ENCODE measurements at places on chromosomes 6 and 20.
A peak's percentile ranks its signal among the peaks of the same experiment; 100 is the strongest.

GRCh38 chr6:101730954-101731353 lies 337.4 kb downstream of the GRIK2 start:
- no peak for DNase-seq

GRCh38 chr20:62792940-62793756 lies 3.1 kb upstream of the MRGBP start:
- DNase-seq = no peak

GRCh38 chr6:13304101-13304500 lies 24.2 kb downstream of the TBC1D7 start:
- no peak for DNase-seq

GRCh38 chr20:19911810-19912382 lies 105.3 kb upstream of the NAA20 start:
- DNase-seq = no peak

DNA sequence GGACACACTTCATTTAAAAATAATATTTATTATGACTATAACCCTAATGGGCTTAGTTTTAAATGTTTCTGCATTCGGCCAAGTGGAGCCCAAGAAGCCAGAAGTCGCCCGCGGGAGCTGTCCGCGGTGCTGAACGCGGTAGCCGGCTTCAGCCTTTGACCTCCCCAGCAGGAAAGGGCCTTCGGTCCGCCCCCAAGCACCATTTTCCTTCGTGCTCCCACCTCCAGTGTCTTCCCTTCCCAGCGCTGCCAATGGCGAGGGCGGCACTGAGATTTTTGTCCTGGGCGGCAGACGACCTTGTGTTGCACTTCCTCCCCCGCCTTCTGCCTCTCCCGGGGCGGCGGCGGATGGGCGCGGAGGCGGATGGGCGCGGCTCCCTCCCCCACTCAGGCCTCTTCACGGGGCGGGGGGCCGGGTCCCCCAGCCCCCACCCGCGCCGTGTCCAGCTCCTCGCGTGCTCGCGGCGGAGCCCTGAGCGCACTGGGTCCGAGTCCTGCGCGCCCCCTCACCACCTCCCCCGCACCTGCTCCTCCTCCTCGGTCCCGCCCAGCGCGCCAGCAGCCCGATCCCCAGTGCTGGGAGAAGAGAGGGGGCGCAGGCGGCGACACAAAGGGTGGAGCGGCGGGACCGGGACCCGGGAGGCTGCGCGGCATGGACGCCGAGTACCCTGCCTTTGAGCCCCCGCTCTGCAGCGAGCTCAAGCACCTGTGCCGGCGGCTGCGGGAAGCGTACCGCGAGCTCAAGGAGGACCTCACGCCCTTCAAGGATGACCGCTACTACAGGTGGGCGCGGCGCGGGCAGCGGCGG lies 23.6 kb upstream of the TMEM181 start:
- peak; percentile 60 for DNase-seq

DNA sequence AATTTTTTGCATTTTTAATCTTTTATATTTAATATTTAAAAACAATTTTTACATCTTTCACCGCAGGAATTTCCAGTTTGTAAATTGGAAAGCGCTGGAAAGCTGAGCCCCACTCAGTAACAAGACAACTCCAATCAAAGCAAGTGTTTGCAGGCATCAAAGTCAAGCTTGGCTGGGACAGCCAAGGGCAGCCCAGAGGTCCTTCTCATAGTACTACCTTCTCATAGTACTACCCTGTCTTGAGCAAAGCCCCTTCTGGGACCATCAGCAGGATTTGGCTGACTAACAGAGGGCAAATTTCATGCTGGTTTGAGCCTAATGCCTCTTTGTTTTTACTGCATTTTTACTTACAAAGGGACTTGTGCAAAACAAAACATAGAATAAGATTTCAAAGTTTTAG lies 228.3 kb downstream of the SIM1 start:
- no peak for DNase-seq

DNA sequence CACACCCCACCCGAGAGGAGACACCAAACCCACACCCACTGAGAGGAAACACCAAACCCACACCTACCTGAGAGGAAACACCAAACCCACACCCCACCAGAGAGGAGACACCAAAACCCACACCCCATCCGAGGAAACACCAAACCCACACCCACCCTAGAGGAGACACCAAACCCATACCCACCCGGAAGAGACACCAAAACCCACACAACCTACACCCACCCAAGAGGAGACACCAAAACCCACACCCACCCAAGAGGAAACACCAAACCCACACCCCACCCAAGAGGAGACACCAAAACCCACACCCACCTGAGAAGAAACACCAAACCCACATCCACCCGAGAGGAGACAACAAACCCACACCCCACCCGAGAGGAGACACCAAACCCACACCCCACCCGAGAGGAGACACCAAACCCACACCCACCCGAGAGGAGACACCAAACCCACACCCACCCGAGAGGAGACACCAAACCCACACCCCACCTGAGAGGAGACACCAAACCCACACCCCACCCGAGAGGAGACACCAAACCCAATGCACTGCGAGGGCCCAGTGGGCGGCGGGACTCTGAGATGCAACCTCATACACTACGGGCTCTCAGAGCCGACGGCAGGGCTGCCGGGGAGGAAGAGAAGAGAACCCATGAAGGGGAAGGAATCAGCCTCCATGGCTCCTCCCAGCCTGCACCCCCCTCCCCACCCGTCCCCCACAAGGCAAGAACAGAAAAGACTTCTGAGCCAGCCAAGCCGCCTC lies 83.3 kb downstream of the TAF4 start:
- no peak for DNase-seq

DNA sequence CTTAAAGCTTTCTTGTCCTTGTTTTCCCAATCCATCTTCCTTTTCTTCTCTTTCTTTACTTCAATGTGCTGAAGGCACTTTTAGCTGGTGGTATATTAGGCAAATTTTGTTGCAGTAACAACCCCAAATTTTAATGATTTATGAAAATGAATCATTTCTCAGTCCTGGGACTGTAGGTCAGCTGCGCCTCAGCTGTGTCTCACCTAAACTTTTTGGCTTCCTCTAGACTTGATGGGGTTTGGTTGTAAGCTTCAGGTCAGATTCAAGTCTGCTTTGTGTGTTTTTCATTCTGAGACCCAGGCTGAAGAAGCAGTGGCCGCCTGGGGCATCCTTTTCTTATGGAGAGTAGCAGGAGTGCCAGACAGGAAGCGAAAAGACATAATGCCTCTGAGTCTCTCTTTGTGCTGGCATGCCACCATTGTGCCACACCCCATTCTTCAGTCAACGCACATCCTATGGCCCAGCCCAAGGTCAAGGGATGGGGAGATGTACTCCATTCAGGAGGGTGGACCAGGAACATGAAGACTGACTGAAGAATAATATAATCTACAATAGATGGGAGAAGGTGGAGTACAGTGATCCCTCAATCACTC lies 28.9 kb upstream of the CD83 start:
- DNase-seq = no peak

DNA sequence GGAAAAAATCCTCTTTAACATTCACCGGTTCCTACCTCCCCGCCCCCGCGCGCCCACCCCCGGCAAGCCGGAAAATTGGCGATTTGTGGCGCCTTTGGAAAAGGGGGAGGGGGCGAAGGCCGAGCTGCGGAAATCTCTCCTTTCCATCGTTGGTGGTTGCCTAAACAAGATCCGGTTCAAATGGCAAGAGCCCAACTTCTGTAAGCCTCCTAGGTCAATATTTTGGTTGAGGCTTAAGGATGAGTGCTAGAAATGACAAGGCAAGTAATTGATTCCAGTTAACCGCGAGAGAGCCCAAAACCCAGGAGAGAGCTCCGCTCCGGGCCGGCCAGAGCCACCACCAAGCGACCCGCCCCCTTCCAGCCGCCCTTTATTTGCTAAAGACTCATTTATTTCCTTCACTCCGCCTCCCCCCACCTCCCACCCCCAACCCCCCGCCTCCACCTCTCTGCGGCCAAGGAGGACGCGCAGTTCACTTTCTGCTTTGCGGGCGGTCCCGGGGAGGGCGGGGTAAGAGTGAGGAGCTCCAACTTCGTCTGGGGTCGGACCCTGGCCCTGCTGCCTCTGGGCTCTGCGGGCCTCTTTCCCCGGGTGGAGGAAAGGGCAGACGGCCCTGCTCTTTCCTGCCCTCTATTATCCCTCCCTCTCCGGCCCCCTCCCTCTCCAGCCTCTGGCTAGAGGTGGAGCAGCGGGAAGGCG lies 838 bp upstream of the NKX2-2 start:
- DNase-seq = no peak

- DNase-seq = no peak
Observed at GRCh38 chr6:25042984-25043725, 107.4 kb upstream of the RIPOR2 start.

GRCh38 chr20:50328222-50328979 lies 137.8 kb downstream of the CEBPB start:
- no peak for DNase-seq

- DNase-seq = peak; percentile 22
Observed at GRCh38 chr6:142695016-142695415, 250.0 kb downstream of the HIVEP2 start.

DNA sequence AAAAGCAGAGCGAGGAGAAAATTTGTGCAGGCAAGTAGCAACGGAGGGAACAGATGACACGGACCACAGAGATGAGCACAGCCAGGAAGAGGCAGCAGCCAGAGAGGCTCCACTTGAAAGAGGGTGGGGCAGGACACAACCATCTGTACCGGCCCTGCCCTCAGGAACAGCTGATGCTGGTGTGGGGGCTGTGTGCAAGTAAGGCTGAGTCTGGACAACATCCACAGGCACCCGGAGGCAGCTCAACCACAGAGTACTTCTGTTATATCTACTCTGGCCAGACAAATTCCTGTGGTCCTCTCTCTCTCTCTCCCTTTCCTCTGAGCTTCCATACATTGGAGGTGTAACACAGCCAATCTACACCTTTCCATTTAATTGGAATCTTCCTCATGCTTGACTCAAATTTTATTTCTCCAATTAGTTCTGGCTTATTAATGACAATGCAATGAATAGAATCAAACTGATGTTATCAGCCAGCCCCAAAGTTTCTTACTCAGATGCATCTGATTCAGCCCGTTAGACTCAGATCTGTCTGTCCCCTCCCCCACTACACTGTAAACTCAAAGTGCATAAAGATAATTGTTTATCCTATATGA lies 24.9 kb downstream of the KIF13A start:
- peak; percentile 57 for DNase-seq

- no peak for DNase-seq
Observed at GRCh38 chr20:51312480-51312783, 230.1 kb downstream of the NFATC2 start.

GRCh38 chr6:159438106-159438505 lies 254.9 kb downstream of the SOD2 start:
- DNase-seq = no peak

DNA sequence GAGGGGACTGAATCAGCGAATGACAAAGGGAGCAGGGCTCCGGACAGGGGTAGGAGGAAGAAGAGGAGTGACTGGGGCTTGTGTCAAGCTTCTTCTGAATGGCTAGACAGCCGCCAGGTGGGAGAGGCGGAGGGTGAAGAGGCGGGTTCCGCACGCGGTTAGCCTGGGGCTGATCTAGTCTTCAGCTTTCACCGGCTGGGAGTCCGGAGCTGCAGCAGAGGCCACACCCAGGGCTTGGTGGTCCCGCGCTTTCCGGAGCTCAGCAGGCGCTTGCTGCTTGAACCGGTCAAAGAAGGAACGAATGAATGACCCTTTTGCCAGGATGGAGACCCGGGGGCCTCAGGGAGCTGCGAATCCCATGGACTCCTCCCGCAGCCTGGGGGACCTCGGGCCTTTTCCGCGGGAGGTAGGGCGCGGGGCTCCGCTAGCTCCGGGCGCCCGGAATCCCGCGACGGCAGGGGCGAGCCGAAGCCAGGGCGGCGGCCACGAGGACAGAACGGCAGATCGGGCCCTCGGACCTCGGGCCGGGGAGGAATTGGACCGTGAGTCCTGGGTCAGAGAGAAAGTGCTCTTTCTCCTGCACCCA lies at the start of gene C6orf141:
Gene C6orf141 (plus strand): TSS at position 177 of the 586 bp plus-strand sequence. CDS start 125 bp downstream, at position 302.
- DNase-seq = peak; percentile 28

- DNase-seq = no peak
Observed at GRCh38 chr6:72425003-72425681, 196.7 kb upstream of the KCNQ5 start.

DNA sequence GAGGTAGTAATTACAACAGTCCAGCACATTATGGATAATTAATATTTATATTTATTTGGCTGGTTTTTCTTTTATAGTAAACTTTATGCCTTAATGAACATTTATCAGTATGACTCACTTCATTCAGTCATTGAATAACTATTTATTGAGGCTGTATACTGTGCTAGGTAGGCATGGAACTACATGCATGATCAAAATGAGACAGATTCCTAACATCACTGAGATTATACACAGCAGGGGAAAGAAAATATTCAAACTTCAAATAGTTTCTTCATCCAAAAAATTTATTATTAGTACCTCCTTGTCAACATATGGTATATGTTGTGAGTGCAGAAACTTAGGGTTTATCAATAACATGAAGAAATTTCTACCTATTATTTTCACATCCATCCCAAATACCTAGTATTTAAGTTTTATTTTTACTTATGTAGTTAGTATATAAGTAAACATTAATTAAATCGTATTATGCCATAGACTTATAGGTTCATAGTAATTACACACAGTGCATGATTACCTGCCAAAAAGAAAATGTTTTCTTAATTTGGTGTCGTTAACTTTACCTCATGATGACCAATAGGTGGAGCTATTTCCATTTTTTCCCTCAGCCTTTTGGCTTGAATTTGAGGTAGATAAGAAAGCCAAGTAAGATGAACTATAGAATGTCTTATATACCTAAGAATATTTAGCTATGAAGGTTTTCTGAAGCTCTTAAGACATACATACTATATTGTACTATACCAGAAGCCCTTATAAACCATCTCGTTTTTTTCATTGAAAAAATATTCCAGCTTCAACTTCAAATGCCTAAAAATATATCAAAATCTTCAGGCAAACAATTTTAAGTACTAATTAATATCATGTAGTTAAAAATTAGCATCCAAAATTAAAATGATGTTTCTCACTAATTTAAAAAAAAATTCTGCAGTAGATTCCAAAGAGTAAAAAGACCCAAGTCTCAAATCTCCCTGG lies 12.5 kb upstream of the TMEM30A start:
- peak; percentile 73 for DNase-seq

DNA sequence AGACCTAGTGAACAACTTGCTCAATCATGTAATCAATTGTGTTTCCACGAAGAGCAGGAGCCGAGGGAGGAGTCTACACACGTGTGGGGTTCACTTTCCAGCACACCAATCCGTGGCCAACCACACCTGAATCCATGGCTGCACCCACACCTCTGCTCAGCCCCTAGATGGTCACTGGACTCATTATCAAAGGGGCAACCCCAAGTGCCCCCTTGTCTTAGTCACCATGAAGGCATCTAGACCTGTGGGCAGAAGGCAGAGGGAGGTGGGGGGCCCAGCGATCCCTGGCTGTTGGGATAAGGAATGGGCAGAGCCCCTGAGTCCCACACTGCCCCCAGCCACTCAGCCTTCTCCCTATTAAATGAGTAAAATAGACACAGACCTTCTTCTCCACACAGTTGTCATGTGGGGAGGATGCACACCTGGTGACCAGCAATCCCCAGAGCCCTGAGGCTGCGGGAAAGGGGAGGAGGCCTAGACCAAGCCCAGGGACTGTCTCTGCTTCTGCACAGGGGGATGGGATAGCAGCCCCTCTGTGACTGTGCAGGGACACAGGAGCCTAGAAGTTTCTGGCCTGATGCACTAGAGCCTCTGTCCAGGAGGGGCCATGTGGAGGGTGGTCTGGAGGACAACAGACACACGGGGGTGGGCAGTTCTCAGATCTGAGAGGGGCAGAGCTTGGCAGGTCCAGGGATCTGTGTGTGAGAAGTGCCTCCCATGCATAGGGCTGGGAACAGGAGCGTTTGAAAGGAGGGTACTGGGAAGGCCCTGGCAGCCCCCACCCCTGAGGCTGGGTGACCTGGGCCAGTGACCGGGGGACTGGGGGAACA lies 1.9 kb upstream of the RAET1L start:
- no peak for DNase-seq

GRCh38 chr6:126574301-126574700 lies 234.4 kb downstream of the CENPW start:
- no peak for DNase-seq

- peak; percentile 74 for DNase-seq
Observed at GRCh38 chr6:136791296-136792094, 782 bp downstream of the MAP3K5 start.
